ENCODE measurements at places on chromosomes 1 and 21.

DNA sequence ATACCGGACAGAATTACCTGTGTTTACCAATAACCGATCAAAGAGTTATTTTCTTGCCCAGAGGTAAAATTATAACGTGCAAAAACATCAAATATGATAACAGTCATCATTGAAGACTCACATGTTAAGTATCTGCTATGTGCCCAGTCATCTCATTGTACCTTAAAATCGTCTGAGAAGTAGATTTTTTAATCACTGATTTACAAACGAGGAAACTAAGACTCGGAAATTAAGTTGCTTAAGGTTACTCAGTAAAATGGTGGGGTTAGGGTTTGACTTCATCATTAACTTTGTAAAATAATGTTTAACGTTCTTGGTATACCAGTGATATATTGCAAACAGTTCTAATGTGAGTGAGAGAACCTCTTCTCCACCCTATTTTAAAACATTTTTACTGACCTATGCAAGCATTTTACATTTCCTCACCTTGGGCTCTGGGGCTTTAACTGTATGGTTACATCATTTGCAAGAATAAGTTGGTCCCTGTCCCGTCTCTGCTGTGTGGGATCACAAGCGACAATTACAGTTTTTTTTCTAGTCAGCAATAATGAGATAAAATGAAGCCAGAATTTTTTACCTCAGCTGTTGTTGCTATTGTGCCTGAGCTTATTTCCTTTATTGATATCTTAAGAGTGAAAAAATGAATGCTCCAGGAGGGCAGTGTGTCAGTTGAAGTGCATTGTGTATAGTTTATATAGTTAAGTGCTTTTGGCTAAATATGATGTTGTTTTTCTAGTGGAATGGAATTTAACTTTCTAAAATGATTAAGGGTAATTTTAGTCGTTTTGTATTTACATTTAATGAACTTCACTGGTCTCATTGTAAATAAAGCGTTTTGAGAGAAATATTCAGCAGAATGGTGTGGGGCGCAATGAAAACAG, 2.7 kb downstream of the RPRD2 start:
- no peak for DNase-seq

- DNase-seq, result no peak
Measured at GRCh38 chr1:246527402-246528088, 20.5 kb upstream of the SMYD3 start.

- DNase-seq, result no peak
Measured at GRCh38 chr1:209387969-209388329, 195.6 kb upstream of the CAMK1G start.

- no peak for DNase-seq
Measured at GRCh38 chr1:79524126-79524525, 517.6 kb upstream of the ADGRL4 start.

GRCh38 chr1:20278692-20279130, 12.0 kb upstream of the VWA5B1 start:
- DNase-seq, result no peak

DNA sequence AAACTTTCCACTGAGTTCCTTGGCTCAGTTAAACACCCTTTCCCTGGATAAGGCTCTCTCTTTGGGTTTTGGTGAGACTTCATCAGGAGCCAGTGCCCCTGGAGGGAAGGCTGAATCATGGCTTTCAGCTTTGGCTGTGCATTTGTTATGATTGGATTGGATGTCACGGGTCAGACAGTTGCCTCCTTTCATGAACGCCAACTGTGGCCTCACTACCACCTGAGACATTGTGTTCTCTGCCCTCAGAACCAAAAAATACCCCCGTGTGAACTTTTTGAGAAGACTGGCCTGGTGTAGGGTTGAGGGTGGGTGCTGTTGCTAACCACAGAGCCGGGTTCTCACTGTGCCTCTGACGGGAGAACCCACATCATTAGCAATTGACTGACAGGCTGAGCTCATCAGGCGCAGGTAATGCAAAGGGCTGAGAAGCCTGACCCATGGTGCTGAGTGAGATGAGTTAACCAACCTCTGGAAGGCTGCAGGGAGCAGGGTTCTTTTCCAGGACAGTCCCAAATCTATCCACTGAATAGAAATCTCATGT, 65.6 kb downstream of the HHAT start:
- DNase-seq, result no peak

GRCh38 chr1:53601867-53602775, 136.8 kb downstream of the GLIS1 start:
- DNase-seq, result no peak

DNA sequence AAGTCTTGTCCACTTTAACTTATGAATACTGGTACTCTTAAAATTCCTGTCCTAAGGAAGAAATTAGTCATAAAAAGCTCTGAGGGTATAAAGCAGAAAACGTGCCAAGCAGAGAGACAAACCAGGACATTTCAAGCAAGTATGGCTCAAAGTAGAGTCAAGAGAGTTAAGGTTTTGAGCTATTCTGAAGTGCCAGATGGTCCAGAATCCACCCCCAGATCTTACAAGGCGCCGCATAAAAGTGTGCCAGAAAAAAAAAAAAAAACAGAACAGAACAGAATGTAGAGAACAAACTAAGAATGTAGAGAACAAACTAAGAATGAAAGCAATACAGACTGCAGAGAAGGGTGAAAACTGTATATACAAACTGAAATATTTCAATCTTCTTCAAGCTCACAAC, 12.5 kb downstream of the EPS15 start:
- DNase-seq, result no peak

DNA sequence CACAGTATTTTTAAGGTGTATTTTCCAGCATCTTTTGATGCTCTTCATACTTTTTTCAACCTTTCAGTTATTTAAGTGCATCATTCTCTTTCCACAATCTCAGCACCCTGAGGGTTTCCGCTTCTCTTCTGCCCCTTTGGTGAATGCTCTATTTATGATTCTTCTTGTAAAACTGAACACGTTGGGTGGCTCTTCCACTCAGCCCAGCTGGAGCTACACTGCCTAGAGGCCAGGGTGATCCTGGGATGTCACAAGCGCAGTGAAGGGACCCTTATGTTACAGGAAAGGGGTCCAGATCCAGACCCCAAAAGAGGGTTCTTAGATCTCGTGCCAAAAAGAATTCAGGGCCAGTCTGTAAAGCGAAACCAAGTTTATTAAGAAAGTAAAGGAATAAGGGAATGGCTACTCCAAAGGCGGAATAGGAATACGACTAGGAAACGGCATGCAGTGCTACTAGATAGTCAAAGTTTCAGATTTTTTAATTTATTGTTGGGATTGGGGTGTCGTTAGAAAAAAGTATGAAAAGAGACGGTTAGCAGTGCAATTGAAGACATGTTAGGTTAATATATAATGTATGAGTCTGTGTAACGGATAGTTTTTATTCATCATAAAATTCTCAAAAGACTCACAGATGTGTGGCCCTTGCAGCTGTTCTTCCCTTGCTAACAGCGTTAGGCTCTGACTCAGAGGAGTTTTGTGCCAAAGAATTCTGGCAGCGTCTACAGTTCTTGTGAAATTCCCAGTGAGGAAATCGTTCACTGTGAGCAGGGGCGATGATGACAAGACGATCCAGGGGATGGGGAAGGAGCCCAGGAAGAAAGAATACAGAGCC, 14.4 kb upstream of the ERVH48-1 start:
- no peak for DNase-seq
